NCI-H345 (cell line): ENCODE measurements at places on chromosomes 16 and 17.

DNA sequence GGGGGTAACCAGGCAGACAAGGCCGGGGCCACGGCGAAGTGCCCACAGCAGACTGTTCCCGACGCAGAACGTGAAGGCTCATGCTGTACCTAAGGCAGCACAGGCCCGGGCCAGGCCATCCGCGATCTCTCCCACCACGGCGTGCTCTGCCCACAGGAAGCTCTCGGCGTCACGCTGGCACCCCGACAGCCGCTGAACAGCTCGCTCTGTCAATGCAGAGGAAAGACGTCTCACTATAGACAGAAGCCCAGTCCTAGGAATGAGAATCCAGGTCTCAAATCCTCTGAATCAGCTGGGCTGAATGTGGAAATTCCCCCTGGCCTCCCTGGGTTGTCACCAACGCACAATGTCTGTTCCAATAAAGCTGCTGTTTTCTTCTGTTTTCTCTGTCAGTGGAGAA lies 21.4 kb downstream of the SERPINF1 start:
- DNase-seq = no peak

GRCh38 chr16:84323606-84324005 lies 28.9 kb downstream of the WFDC1 start:
- DNase-seq = no peak

DNA sequence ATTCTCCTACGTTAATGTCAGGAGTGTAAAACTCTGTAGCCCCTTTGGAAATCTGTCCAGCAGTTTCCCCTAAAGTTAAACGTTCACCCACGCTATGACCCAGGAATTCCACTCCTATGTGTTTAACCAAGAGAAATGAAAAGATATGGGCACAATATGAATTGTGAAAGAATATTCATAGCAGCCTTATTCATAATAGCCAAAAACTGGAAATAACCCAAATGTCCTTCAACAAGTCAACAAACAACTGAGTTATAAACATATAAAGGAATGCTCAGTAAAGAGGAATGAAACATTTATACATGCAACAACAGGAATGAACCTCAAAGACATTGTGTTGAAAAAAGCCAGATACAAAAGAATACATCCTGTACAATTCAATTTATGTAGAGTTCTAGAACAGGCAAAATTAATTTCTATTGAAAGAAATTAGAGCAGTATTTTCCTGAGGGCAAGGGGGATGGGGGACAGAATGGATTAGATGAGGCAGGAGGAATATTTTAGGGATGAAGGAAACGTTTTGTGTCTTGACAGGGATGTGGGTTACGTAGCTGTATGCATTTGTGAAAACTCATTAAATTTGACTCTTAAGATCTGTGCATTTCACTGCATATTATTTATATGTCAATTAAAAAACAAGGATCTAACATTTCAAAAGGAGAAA lies 286.7 kb upstream of the CDH5 start:
- DNase-seq = no peak

DNA sequence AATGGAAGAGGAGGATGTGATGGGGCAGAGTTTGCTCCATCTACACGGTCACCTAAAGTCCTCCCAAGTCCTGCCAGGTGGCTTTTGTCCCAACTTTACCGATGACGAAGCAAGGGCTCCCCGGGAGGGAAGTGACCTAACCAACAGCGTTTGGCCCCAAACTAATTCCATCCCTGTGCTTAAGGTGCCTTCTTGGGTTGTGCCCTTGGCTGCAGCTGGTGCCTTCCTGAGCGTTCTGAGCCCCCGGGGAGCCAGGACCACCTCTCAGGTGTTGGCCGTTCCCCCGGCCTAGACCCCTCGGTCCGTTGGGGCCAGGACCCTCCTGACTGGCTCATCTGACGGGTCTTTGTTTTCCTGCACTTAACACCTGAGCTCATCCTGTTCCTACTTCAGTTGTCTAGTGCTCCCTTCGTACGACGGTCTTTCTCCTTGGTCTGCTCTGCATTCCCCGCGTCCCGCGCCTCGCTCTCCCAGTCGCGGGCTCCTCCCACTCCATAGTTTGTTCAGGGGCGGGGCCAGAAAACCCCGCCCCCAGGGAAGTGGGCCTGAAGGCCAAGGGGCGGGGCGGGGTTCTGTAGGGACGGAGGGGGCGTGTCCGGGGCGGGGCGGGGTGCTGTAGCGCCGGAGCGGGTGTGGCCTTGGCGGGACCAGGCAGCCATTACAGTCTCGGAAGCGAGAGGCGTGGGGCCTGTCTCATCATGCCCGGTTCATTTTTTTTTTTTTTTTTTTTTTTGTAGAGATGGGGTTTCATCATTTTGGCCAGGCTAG lies 822 bp upstream of the ZSCAN10 start:
- peak; percentile 64 for DNase-seq

DNA sequence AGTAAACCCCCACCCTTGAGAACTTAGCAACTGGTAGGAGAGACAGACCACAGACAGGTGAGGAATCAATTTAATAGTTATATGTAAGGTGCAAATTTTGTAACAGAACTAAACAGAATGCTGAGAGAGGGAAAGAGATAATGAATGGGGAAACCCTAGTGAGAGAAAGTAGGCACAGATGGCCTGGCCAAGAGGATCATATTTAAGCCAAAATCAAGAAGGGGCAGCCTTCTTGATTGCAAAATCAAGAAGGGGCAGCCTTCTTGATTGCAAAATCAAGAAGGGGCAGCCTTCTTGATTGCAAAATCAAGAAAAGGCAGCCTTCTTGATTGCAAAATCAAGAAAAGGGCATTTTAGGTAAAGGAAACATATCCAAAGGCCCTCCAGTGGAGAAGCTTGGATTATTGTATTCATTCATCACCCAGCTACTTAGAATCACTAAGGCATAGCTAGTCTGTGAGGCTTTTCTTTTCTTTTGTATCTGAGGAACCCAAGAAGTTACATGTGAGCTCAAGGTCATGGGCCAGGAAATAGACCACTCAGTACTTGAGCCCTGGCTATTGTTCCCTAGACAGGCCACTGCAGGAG lies 190.6 kb downstream of the CYLD start:
- no peak for DNase-seq

DNA sequence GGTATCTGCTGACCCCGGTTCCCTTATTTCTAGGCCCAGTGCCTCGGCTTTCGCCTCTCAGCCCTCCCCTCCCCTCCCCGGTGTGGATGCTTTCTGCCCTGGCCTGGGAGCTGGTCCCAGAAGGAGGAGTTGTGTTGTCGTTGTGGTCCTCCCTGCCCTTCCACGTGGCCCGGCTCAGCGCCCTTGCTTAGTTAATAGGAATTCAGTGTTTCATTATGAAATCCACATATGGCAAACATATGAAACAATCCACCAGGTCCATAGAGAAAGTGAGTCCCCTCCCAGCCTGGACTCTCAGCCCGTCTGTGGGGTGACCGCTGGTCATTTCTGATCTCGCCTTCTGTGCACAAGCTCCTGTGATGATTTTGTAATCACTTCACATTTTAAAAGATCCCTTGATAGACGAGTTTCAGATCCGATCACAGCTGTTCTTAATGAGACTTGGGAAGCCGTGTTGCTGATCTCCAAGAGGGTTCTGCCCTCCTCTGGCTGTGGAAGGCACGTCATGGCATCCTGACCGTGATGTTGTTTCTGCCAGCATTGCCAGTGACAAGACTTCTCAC lies 112.1 kb downstream of the BANP start:
- no peak for DNase-seq

- DNase-seq = no peak
These were observed 28.3 kb downstream of the STH start for GRCh38 chr17:46027048-46027975.
